Cardiac septum (tissue), 1 donor: ENCODE measurements at places on chromosomes 11 and 22. TPM values are rescaled to one million over a fixed set of nuclear protein-coding genes. Genes with fewer than 3 reads are reported as not detected.

DNA sequence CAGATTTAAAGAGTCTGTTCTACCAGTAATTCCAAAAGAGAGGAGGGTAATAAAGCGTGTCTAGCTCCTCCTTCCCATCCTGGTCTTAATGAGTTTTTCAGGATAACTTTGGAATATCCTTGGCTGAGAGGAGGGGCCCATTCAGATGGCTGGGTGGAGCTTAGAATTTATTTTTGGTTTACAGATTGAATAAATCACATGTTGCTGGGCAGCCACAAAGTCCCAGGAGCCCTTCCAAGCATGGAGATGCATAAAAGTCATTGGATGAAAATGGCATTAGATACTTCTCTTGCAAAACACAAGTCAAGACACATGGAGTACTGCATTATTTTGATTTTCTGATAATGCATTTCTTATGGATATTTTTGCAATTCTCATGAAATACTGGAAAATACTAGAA lies 139.0 kb downstream of the TRPC6 start:
- no peak for DNase-seq

GRCh38 chr11:46119352-46120216 lies 1.7 kb downstream of the PHF21A start:
- peak; percentile 78 for DNase-seq

DNA sequence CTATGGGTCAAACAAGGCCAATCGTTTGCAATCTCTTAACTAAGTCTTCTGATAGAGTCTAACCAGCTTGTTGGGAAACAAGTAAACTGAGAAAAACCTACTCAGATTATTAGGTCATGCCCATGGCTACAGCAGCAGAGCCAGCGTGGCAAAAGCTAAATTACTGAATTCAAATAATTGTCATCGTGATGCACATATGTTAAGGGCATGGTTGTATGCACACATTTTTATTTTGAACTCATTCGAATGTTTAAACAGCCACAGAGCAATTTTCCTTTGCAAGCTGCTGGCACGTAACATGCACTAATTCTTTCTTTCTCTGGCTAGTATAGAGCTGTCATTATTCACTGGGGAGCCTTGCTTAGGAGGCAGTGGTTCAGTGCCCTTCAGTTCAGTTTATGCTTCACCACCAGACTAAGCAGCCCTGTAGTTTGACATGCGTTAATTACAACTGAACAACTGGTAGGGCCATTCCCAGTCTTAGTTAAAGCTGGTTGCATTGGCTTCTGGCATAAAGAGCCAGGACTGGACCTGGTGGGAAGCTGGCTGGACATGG lies 396.4 kb downstream of the METTL15 start:
- DNase-seq, result no peak

DNA sequence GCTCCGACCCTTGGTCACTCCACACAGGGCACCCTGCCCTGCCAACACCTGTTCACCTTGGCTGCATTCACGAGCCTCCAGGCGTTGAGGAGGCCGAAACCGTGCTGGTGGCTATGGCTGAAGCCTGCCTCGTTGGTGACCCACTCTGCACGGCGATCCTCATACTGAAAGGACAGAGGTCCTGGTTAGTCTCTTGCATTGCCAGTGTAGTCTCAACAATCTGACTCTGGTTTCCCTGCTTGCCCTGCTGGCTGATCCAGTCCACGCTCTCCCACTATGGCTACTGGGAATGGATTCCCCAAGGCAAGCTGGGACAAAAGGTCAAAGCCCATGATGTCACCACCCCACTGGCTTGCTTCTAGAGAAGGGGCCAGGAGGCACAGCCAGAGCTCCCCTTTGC lies 12.9 kb downstream of the PCSK7 start:
- no peak for DNase-seq

DNA sequence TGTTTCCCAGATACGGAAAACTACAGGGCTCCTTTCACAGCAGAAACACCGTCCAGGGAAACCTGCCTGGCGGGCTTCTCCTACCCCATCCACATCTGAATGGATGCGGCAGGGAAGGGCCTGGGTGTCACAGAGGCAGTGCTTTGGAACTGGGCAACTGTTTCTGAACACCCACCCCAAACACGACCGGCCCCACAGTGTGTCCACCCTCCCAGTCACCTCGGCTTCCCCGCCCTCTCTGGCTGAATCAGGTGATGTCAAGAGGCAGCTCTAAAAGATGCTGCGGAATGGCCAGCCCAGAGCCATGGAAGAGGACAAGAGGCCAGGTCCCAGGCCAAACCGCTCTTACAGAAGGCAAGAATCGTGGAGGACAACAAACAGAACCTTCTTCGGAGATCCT lies 22.0 kb downstream of the IFT27 start:
- DNase-seq, result peak; percentile 60

Gene PIK3IP1
- total RNA-seq, result 10.5 TPM

Gene GATD1
- 38.7 TPM for total RNA-seq

DNA sequence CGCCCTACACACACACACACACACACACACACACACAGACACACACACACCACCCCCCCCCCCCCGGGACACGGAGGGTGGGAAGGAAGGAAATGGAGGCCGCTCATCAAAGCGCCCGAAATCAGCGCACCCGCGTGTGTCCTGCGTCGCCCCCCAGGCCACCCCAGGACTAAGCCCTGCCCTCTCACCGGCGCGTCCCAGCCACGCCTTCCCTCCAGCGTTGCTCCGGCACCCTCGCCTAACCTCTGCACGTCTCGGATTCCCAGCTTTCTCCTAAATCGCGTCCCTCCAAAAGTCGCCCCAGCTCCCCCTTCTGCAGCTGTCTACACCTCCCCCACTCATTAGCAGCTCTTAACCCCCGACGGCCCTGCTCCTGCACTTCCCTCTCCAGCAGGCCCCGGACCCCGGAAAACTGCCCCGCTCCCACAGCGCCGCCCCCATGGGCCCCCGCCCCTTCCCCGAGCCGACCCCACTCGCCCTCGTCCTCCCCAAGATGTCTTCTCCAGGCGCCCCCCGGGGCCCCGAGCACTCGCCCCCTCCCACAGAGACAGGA lies 557 bp downstream of the PACSIN2 start:
- DNase-seq, result peak; percentile 83

Gene MED17
- 24.3 TPM for total RNA-seq

- DNase-seq, result no peak
Observed at GRCh38 chr11:47976931-47977330, 3.4 kb upstream of the PTPRJ start.

GRCh38 chr11:6417907-6418556 lies 862 bp downstream of the APBB1 start:
- DNase-seq, result no peak

DNA sequence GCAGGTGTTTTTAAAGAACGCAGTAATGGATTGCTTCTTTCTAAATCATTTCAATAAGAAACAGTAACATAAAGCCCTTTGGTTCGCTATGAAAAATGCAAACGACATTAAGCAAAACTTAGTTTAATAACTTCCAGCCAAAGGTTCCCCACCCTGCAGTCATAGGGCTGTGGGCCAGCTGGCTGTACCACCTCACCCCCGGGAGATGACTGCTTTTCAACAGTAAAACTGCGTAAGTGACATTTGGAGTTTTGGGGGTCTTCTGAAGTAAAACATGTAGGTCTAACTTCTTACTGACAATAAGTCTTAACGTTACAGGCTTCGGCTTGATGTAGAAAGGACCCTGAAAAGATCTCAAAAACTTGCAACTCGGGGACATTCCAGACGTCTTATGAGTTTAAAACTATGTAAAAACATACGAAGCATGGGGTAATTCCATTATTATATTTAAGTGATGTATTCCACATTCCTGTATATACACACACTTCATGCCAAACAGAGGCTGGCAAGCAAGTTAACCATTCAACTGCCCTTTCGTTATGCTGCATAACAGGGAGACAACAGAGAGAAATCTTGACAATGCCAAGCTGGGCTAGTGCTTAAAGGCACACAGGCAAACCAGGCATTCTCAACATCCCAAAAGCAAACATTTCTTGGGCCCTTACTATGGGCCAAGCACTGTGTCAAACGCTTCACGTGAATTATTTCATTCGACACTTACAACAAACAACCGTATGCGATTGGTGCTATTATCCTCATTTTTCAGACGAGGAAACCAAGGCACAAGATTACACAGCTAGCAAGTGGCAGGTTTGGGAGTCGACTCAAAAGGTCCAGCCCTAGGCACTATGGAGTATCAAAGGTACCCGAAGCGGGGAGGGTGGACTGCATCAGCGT lies 1.2 kb downstream of the MRTFA start:
- DNase-seq, result no peak
